Activated T-helper 1 cell treated with anti-CD3 and anti-CD28 coated beads, Interleukin-2, amount 50 U/mL, for 16 hours (primary cell): ENCODE measurements at places on chromosomes 12 and 14.

GRCh38 chr12:15206831-15207389 lies 14.3 kb downstream of the RERG start:
- no peak for DNase-seq

DNA sequence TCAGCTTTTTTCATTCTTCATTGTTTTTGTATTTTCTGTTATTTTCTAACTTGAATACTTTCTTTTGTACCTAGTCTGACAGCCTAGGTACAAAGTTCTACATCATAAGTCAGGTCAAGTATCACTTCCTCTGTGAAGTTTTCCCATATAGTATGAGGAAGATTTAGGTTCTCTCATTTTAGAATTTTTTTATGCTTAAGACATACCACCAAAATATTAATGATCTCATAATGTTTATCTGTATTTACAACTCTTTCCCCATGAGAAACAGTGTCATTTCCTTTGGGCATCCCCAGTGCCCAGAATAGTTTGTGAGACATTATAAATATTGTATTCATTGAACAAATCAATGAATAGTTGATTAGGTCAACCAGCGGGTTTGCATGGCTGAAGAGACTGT lies 3.1 kb upstream of the ATF7IP start:
- no peak for DNase-seq

GRCh38 chr12:81644503-81644902 lies 114.6 kb downstream of the PPFIA2 start:
- no peak for DNase-seq

DNA sequence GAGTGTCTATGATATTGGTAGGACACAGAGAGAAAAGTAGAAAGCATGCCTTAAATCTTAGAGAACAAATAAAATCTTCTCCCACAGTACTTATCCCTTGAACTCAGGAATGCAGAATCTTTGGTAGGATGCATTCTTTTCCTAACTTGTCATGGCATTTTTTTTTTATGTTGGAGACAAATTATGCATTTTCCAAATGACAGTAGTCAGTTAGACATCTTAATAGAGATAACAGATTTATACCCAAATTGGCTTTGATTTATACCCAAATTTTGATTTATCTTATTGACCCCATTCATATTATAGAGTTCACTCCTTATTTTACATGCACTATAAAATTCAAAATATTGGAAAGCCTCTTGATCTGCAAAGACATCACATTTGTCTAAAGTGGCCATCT lies 132.9 kb downstream of the CNTN1 start:
- DNase-seq = no peak

GRCh38 chr12:3243376-3244084 lies 166.4 kb downstream of the TSPAN9 start:
- DNase-seq = no peak

DNA sequence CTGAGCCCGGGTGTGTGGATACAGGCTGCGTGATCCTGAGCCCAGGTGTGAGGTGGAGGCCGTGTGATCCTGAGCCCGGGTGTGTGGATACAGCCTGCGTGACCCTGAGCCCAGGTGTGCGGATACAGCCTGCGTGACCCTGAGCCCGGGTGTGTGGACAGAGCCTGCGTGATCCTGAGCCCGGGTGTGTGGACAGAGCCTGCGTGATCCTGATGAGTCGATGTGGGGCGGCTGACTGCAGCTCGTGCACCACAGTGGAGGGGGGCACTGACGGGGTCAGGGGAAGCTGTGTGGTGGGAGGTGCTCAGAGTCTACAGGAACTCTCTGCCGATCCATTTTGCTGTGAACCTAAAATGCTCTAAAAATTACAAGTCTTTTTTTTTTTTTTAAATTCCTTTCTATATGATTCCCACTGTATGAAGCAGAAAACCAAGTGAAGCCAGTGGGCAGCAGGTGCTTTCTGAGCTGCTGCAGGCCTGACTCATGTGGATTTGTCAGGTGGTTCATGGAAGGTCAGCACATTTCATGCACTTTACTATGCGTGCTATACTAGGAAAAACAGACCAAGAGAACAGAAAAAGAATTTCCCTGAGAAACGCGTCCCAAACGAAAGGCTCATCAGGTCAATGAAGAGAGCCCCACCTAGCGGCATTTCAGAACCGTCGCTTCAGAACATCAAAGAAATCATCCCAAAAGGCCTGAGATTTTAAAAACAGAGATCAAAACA lies 19.3 kb downstream of the BRF1 start:
- DNase-seq = no peak

GRCh38 chr12:110591451-110592051 lies 8.4 kb upstream of the PPTC7 start:
- no peak for DNase-seq

DNA sequence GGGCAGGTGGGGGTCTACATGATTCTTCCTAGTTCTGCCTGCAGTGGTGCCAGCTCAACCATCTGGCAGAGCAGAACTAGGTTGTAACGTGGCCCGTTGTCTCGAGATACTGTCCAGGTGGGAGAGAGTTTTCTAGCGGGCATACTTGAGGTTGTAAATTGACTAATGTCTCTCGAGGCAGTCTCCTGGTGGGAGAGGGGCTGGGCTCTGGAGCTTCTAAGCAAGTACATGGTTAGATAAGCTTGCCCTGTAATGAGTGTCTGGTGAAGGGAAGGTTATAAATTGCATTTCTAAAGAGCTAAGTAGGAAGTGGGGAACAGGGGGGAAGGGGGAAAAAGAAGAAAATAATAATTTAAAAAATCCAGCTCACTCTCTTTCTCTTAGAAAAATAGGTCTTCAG lies 18.1 kb downstream of the BDKRB1 start:
- no peak for DNase-seq

GRCh38 chr12:4154672-4155225 lies 118.8 kb upstream of the CCND2 start:
- no peak for DNase-seq

- DNase-seq = no peak
Measured at GRCh38 chr12:50765095-50765911, 1.4 kb downstream of the ATF1 start.

DNA sequence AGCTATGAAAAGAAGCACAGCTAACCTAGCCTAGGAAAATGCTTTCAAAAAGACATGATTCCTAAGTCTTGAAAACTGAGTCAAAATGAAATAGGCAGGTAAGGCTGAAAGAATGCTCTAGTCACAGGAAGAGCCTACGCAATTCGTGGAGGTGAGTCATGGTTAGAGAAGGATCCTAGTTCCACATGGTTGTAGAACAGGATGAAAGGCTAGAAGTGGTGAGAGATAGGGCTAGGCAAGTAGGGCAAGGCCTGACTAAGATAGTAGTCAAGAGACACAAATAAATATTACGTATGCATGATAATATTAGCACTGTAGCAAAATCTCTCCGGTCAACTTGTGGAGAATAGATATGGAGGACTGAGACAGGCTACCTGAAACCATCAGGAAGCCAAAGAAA lies 47.2 kb downstream of the PLCZ1 start:
- no peak for DNase-seq
